ENCODE measurements at places on chromosomes 1 and 21.
A peak's percentile ranks its signal among the peaks of the same experiment; 100 is the strongest.

GRCh38 chr21:15533618-15534017, 196.2 kb upstream of the USP25 start:
- H3K36me3 ChIP-seq: no peaks in the 10 kb centered on the region
- no peak overlapping the region for H3K27ac ChIP-seq
- no peak overlapping the region for H3K4me3 ChIP-seq
- peaks cover 2% of the 10 kb centered on the region for H3K27me3 ChIP-seq

GRCh38 chr1:153649137-153649862, 9.2 kb upstream of the SNAPIN start:
- H3K4me3 ChIP-seq: no peak overlapping the region
- peak overlapping the region; percentile 25 for H3K27ac ChIP-seq
- DNase-seq: peak; percentile 68
- no peaks in the 10 kb centered on the region for H3K27me3 ChIP-seq
- H3K4me1 ChIP-seq: peaks cover 24% of the 10 kb centered on the region

DNA sequence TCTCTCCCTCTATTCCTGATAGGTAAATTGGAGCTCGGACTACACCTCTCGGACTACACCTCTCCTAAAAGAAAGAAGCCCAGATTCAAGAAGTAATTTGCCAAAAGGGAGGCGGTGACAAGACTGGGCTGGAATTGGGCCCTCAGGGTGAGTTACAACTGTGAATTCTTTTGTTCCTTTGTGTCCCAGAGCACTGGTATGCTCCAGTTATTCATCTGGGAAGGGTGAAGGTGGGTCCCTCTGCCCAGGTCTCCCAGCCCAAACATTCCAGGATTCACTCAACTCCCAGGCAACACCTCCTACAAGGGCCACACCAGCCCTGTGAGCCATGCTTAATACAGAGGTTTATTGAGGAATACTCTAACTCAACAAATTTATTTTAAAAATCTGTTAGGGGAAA, 69.2 kb downstream of the LMX1A start:
- DNase-seq: no peak
- H3K4me3 ChIP-seq: no peak overlapping the region
- H3K27ac ChIP-seq: no peak overlapping the region
- H3K27me3 ChIP-seq: peaks cover 14% of the 10 kb centered on the region

GRCh38 chr1:68010090-68010489, 40.3 kb downstream of the DIRAS3 start:
- no peaks in the 10 kb centered on the region for H3K27me3 ChIP-seq
- DNase-seq: no peak
- no peak overlapping the region for H3K4me3 ChIP-seq
- H3K27ac ChIP-seq: no peak overlapping the region
- H3K4me1 ChIP-seq: no peaks in the 10 kb centered on the region
- no peaks in the 10 kb centered on the region for H3K36me3 ChIP-seq

GRCh38 chr1:100431954-100432353, 79.6 kb downstream of the CDC14A start:
- H3K4me3 ChIP-seq: no peak overlapping the region
- no peak overlapping the region for H3K27ac ChIP-seq
- peaks cover 53% of the 10 kb centered on the region for H3K36me3 ChIP-seq
- no peaks in the 10 kb centered on the region for H3K27me3 ChIP-seq

DNA sequence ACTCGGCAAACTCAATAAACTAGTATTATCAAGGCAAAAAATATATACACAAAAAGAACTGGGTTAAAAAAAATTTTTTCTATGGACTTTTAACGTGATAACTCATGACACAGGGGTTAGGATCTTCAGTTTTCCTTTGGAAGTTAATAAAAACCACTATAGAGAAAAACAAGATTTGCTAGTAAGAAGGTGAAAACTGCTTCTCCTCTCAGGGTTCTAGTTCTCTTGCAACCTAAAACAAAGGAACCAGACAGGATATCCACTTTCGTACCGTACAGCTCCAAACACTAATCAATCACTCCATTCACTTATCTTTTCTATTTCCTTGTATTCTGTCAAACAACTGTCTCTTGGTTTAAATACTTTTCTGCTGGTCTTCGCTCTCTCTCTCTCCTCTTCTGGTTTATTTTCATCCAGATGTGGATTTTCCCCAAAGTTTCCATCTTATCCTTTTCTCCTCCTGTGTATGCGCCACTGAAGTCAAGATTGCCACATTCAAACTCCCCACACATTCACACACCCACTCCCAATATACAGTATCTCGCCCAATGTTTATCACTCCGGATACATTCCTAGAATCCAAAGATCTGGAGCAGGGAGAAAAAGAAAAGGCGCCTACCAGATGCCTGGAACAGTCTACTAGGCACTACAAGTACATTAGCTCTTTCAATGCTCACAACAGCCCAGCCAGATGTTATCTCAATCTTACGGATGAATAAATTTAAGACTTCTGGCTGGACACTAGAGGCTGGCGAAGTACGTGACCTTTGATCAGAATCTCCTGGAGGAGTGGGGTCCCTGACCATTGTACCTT, 775 bp upstream of the PRPF38B start:
- H3K27me3 ChIP-seq: peaks cover 14% of the 10 kb centered on the region
- DNase-seq: no peak
- peak overlapping the region; percentile 99 for H3K4me3 ChIP-seq
- H3K4me1 ChIP-seq: peaks cover 26% of the 10 kb centered on the region
- H3K36me3 ChIP-seq: peaks cover 38% of the 10 kb centered on the region

GRCh38 chr1:23598424-23598823, 39.1 kb upstream of the ID3 start:
- H3K27me3 ChIP-seq: no peaks in the 10 kb centered on the region
- H3K4me3 ChIP-seq: no peak overlapping the region
- no peaks in the 10 kb centered on the region for H3K36me3 ChIP-seq
- H3K4me1 ChIP-seq: peaks cover 65% of the 10 kb centered on the region

- no peak overlapping the region for H3K4me3 ChIP-seq
- peaks cover 70% of the 10 kb centered on the region for H3K36me3 ChIP-seq
- no peaks in the 10 kb centered on the region for H3K27me3 ChIP-seq
- DNase-seq: no peak
- no peak overlapping the region for H3K27ac ChIP-seq
These were observed 15.5 kb downstream of the TEX38 start for GRCh38 chr1:46687093-46687659.

GRCh38 chr1:15249081-15249480, 2.1 kb downstream of the FHAD1 start:
- H3K27ac ChIP-seq: peak overlapping the region; percentile 77
- H3K27me3 ChIP-seq: peaks cover 57% of the 10 kb centered on the region
- peak overlapping the region; percentile 51 for H3K4me3 ChIP-seq

Data from activated CD4-positive, alpha-beta T cell treated with anti-CD3 and anti-CD28 coated beads, Interleukin-2, amount 10 ng/mL, durations not matched to agents 24 days and 14 days (primary cell).